Hepatocyte (in vitro differentiated cells): ENCODE measurements at places on chromosomes 1 and 21. TPM values are rescaled to one million over a fixed set of nuclear protein-coding genes. Genes with fewer than 3 reads are reported as not detected.
A peak's percentile ranks its signal among the peaks of the same experiment; 100 is the strongest.

- H3K4me1 ChIP-seq: peaks cover 13% of the 10 kb centered on the region
- no peaks in the 10 kb centered on the region for H3K36me3 ChIP-seq
- DNase-seq: no peak
These were observed 7.3 kb upstream of the BARHL2 start for GRCh38 chr1:90724361-90724760.

DNA sequence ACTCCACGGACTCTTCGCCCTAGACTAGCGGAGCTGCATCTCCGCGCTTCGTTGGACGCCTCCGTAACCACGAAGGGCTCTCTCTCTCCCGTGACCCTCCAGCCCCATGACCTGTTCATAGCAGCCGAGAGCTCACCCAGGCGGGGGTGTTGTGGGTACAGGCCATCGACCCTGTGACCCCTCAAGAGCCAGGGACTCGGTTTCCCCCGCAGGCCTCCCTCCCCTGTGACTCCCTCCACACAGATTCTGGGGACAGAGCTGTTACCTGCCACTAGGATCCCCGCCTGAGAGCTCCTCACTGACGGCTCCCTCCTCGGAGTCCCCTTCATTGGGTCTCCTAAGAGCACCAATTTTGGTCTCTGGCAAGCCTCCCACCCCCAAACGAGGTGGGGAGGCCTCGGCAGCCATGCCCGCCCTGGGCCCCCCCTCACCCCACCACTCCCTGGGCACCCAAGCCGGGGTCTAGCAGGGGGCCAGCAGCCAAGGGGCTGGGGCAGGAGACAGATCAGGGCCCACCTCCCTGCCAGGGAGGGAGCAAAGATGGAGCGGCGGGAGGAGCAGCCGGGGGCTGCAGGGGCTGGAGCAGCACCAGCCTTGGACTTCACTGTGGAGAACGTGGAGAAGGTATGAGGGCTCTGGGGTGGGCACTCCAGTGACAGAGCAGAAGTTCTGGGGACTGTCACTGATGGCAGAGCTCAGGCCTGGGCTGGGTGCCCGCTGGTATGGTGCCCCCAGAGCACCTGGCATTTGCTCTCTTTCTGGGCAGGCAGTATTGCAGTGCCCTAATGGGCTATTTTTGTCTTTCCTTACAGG is 517 bp downstream of the IPO13 start:
- no peak for DNase-seq
- peaks cover 11% of the 10 kb centered on the region for H3K4me1 ChIP-seq
- H3K36me3 ChIP-seq: no peaks in the 10 kb centered on the region
- H3K4me3 ChIP-seq: peak overlapping the region; percentile 53
- H3K27ac ChIP-seq: peak overlapping the region; percentile 97

DNA sequence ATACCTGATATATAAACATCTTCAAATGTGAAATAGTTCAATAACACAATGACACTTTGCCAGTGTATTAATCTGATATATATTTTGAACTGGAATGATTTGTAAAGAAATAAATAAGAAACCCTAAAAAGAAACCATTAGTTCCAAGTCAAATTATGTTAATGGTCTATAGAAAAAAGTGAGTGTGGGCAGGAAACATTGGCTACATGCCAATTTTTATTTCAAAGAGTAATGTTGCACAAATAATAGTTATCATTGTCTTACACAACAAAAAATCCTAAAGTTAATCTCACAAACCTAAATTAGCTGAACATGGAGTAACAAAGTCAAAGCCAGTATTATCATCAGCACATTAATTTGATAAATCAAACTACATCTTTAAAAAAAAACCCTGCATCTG is 37.9 kb upstream of the BATF3 start:
- H3K4me3 ChIP-seq: no peak overlapping the region
- H3K4me1 ChIP-seq: no peaks in the 10 kb centered on the region
- no peak for DNase-seq
- no peak overlapping the region for H3K27ac ChIP-seq
- no peaks in the 10 kb centered on the region for H3K27me3 ChIP-seq
- H3K36me3 ChIP-seq: no peaks in the 10 kb centered on the region

DNA sequence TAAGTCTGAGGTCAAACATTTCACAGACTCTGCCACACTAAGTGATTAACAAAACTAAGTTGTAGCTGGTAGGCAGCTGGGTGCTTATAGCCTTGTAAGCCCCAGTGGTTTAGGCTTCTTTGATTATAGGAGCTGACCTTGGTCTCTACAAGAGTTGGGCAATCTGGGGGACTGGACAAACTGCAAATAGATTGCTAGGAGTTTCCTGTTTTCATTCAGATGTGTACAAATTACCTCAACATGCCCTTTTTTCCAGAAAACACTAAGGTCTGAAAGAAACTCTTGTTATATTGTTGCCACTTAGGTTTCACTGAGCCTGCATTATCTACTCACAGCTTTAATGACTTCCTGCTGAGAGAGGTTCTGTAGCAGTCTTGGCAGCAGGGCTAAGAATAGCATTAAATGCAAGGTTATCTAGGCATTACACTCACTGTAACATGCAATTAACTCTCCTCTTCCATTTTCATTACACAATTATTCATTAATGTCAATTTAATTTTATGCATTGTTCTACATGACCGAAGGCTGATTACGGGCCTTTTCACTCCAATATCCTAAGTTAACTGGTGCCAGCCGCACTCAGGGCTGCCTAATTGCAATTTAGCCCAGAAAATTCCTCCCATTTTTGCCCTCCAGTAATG is 314.0 kb downstream of the LMO4 start:
- peak; percentile 17 for DNase-seq
- peak overlapping the region; percentile 69 for H3K27ac ChIP-seq
- H3K27me3 ChIP-seq: no peaks in the 10 kb centered on the region
- H3K4me1 ChIP-seq: peaks cover 16% of the 10 kb centered on the region
- no peaks in the 10 kb centered on the region for H3K36me3 ChIP-seq

DNA sequence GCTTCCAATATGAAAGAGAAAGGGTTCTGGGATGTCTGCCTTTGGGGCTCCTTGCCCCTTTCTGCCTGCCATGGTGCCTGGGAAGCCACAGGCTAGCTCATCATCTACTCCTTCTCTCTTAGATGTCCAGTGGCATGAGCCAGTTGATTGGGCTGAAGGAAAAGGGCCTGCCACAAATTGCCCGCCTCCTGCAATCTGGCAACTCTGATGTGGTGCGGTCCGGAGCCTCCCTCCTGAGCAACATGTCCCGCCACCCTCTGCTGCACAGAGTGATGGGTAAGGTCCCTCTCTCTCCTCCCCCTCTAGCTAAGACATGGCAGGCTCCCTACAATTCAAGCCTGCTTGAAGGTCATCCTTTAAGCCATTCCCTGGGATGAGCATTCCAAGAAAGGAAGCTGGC is 41.0 kb downstream of the PKP1 start:
- H3K4me3 ChIP-seq: no peak overlapping the region
- no peaks in the 10 kb centered on the region for H3K27me3 ChIP-seq
- no peak overlapping the region for H3K27ac ChIP-seq

DNA sequence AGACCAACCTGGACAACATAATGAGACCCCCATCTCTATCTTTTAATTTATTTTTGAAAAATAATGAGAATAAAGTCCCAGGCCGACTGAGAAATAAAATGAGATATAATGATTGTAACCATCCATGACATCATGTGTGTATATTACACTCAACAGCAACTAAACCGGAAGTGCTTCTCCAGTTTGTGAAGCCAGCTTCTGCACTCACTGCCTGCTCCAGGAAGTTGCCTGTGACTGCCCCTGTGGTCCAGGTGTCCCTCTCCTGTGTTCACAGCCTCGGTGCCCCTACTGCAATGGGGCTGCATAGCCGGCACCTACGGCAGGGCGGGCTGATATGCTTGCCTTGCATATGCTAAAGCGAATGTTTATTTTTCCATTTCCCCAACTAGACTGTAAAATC is 68.3 kb downstream of the SSBP3 start:
- peak overlapping the region; percentile 60 for H3K27ac ChIP-seq
- no peak overlapping the region for H3K4me3 ChIP-seq
- peaks cover 56% of the 10 kb centered on the region for H3K4me1 ChIP-seq
- no peaks in the 10 kb centered on the region for H3K27me3 ChIP-seq

- H3K4me3 ChIP-seq: no peak overlapping the region
- H3K27me3 ChIP-seq: no peaks in the 10 kb centered on the region
- no peaks in the 10 kb centered on the region for H3K36me3 ChIP-seq
- no peak overlapping the region for H3K27ac ChIP-seq
- DNase-seq: no peak
These were observed 8.5 kb downstream of the SH3BGRL3 start for GRCh38 chr1:26288311-26288941.

GRCh38 chr1:187938092-187938491 is 1109.3 kb downstream of the PLA2G4A start:
- DNase-seq: no peak
- no peaks in the 10 kb centered on the region for H3K27me3 ChIP-seq
- no peak overlapping the region for H3K27ac ChIP-seq
- H3K4me1 ChIP-seq: peaks cover 7% of the 10 kb centered on the region

- H3K27ac ChIP-seq: no peak overlapping the region
- H3K4me3 ChIP-seq: no peak overlapping the region
- no peaks in the 10 kb centered on the region for H3K4me1 ChIP-seq
- no peak for DNase-seq
- no peaks in the 10 kb centered on the region for H3K36me3 ChIP-seq
- no peaks in the 10 kb centered on the region for H3K27me3 ChIP-seq
These were observed 38.7 kb downstream of the SNX7 start for GRCh38 chr1:98700228-98700627.

GRCh38 chr1:158099185-158099584 is 81.5 kb upstream of the CD1D start:
- DNase-seq: no peak
- peaks cover 17% of the 10 kb centered on the region for H3K4me1 ChIP-seq
- H3K27me3 ChIP-seq: no peaks in the 10 kb centered on the region
- no peak overlapping the region for H3K4me3 ChIP-seq
- no peak overlapping the region for H3K27ac ChIP-seq

- H3K4me1 ChIP-seq: no peaks in the 10 kb centered on the region
- DNase-seq: no peak
- no peaks in the 10 kb centered on the region for H3K36me3 ChIP-seq
- no peak overlapping the region for H3K4me3 ChIP-seq
- H3K27ac ChIP-seq: no peak overlapping the region
- H3K27me3 ChIP-seq: no peaks in the 10 kb centered on the region
These were observed 44.3 kb downstream of the HUNK start for GRCh38 chr21:31917108-31917507.

- H3K27me3 ChIP-seq: peaks cover 8% of the 10 kb centered on the region
- no peaks in the 10 kb centered on the region for H3K36me3 ChIP-seq
- DNase-seq: no peak
- H3K4me1 ChIP-seq: no peaks in the 10 kb centered on the region
- H3K4me3 ChIP-seq: no peak overlapping the region
These were observed 32.3 kb upstream of the NHLH2 start for GRCh38 chr1:115873184-115873583.

DNA sequence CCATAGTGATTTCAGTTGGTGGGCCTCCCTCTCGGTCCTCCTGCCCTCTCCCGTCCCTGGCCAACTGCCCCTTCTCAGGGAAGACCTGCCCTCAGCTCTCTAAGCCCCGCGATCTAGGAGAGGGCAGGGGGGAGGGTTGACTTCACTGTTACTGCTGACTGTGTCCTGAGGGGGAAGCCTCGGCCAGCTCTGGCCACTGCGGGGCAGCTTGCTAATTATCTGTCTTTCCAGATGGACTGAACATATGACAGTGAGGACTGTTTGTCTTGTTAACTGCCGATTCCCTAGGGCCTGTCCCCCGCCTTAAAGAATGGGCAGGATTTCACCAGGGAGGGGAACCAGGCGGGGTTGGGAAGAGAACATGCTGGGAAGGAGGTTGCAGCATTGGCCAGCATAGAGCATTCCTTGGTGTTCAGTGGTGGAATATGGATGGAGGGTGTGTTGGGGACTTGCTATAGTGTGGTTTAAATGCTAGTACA is 22.9 kb downstream of the NIPAL3 start:
- no peak for DNase-seq
- H3K4me3 ChIP-seq: no peak overlapping the region
- no peaks in the 10 kb centered on the region for H3K4me1 ChIP-seq

DNA sequence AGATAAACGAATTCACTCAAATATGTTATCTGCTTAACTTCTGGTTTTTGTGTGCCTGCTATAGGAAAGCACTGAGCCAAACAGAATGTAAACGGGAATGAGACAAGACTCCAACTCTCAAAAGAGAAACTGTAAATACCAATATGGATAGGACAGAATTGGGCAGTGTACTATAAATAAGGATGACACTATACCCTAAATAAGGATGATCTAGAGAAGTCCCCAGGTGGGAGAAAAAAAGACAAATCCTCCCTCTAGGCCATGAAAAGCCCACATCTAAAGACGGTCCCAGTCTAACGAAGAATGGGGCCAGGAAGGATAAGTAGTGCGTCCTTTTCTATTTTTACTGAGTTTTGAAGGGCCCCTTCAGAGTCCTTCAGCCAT is 1.5 kb upstream of the GABPB2 start:
- peak overlapping the region; percentile 99 for H3K27ac ChIP-seq
- H3K36me3 ChIP-seq: no peaks in the 10 kb centered on the region
- no peak for DNase-seq
- H3K27me3 ChIP-seq: no peaks in the 10 kb centered on the region
- H3K4me1 ChIP-seq: peaks cover 12% of the 10 kb centered on the region
- no peak overlapping the region for H3K4me3 ChIP-seq

- H3K27ac ChIP-seq: no peak overlapping the region
- no peaks in the 10 kb centered on the region for H3K4me1 ChIP-seq
- H3K36me3 ChIP-seq: no peaks in the 10 kb centered on the region
These were observed 183.3 kb downstream of the PTGER3 start for GRCh38 chr1:70864302-70864701.

GRCh38 chr1:98172022-98172421 is 251.2 kb upstream of the DPYD start:
- no peak for DNase-seq
- H3K27me3 ChIP-seq: no peaks in the 10 kb centered on the region
- H3K4me1 ChIP-seq: no peaks in the 10 kb centered on the region
- no peak overlapping the region for H3K4me3 ChIP-seq

DNA sequence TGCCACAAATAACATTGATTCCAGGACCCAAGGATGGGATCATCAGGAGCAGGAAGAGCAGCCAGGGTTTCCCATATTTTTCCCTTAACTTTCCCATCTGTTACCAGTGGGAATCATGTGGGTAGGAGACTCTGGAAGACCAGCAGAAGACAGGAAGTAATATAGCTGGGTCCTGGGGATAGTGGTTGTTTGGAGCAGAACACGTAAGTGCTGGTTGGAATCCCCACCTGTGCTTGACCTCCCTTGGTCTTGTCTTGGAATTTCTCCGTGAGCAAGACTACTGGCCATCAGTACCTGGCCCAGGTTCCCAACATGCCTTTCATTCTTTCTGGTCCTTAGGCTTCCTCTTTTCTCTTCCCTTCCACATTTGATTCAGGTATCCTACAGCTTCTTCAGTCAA is 20.9 kb upstream of the SLC27A3 start:
- no peak for DNase-seq
- peaks cover 13% of the 10 kb centered on the region for H3K4me1 ChIP-seq

- no peak overlapping the region for H3K27ac ChIP-seq
- DNase-seq: no peak
- no peaks in the 10 kb centered on the region for H3K27me3 ChIP-seq
- H3K4me3 ChIP-seq: no peak overlapping the region
- H3K4me1 ChIP-seq: peaks cover 4% of the 10 kb centered on the region
- no peaks in the 10 kb centered on the region for H3K36me3 ChIP-seq
These were observed 40.7 kb downstream of the ZNF281 start for GRCh38 chr1:200369131-200369530.

- H3K4me3 ChIP-seq: no peak overlapping the region
- H3K36me3 ChIP-seq: no peaks in the 10 kb centered on the region
- H3K27ac ChIP-seq: no peak overlapping the region
These were observed 264.0 kb downstream of the NUF2 start for GRCh38 chr1:163585796-163586195.

The VSIG8 gene
- 0.13 and 0.38 TPM in 2 replicates for polyA plus RNA-seq

The MSH4 gene
- 0.13 and 0.19 TPM in 2 replicates for polyA plus RNA-seq

The RCSD1 gene
- 0.77 TPM in 1 of 2 replicates, not detected in the other for polyA plus RNA-seq

The HFM1 gene
- 0.39 and 0.50 TPM in 2 replicates for polyA plus RNA-seq

The SMCP gene
- not detected in 2 replicates for polyA plus RNA-seq

The CD244 gene
- polyA plus RNA-seq: 1.1 and 1.2 TPM in 2 replicates

The FMOD gene
- 125 and 161 TPM in 2 replicates for polyA plus RNA-seq

The SLC45A3 gene
- 4.6 and 4.8 TPM in 2 replicates for polyA plus RNA-seq

The CHRM3 gene
- polyA plus RNA-seq: 2.5 and 5.7 TPM in 2 replicates

The SPATA21 gene
- polyA plus RNA-seq: 0.46 and 0.92 TPM in 2 replicates

The TMEM240 gene
- polyA plus RNA-seq: 2.1 and 2.6 TPM in 2 replicates

The PPM1J gene
- polyA plus RNA-seq: 1.8 and 1.9 TPM in 2 replicates

The CMPK1 gene
- polyA plus RNA-seq: 113 and 114 TPM in 2 replicates
